ENCODE measurements at places on chromosomes 16 and 17.

DNA sequence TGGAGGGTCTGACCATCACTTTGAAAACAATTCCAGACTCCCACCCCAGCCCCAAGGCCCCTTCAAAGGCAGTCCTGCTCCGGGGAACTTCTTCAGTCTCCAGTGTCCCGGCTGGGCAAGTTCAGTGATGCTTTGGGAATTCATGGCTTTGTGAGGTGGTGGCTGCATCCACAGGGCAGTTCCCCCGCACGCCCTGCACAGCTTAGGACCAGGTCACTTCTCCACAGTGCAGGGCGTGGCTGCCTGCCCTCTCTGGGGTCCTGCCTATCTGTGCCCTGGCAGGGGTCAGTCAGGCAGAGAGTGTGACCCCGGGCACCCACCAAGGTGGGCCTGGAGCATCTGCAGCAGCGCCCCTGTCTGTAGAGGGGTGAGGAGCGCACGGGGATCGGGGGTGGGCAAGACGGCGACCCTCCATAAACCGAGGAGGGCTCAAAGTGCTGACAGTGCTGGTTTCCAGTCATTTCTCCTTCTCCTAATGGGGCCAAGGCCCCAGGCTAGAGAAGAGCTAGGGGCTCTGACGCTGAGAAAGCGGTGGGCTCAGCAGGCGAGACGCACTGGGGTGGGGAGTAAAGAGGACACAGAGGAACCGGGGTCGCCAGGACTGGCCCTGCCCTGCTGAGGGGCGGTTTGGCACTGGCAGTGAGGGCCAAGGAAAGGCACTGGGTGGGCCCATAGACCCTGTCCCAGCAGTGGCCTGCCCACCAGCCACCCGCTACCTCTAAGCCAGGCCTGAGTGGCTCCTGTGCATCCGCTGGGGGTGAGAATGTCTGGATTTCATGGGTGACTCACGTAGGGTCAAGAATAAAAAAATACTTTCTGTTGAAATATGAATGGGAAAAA lies 4.2 kb upstream of the ARHGAP27 start:
- no peak for DNase-seq

- DNase-seq = no peak
These were observed 8.5 kb downstream of the ELMO3 start for GRCh38 chr16:67207249-67208091.

- DNase-seq = no peak
These were observed 66.9 kb upstream of the SDK2 start for GRCh38 chr17:73711184-73711583.

GRCh38 chr16:67173808-67174705 lies 3.7 kb downstream of the NOL3 start:
- DNase-seq = peak; percentile 57

- DNase-seq = no peak
These were observed 176.8 kb upstream of the ASIC2 start for GRCh38 chr17:33469911-33470310.

GRCh38 chr17:66715076-66715675 lies 119.7 kb upstream of the CACNG5 start:
- no peak for DNase-seq

GRCh38 chr16:24668481-24669061 lies 60.9 kb upstream of the TNRC6A start:
- no peak for DNase-seq

GRCh38 chr17:21475571-21475970 lies 99.4 kb downstream of the KCNJ12 start:
- DNase-seq = no peak

DNA sequence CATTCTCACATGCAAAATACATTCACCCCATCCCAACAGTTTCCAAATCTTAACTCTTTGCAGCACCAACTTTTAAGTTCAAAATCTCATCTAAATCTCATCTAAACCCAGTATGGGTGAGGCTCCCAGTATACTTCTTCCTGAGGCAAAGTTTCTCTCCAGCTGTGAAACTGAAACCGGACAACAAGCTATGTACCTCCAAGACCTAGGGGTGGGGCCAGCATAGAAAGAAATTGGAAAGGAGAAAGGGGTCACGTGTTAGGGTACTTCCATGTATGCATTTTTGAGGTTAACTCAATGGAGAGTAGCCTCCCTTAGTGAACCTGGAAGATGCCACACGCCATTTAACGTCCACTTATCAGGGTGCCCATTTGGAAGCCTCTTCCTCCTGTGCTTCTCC lies 23.9 kb upstream of the LRRC75A start:
- no peak for DNase-seq

GRCh38 chr17:37283414-37283961 lies 92.3 kb upstream of the C17orf78 start:
- no peak for DNase-seq

- DNase-seq = no peak
These were observed 2.7 kb downstream of the PRSS53 start for GRCh38 chr16:31085873-31086628.

DNA sequence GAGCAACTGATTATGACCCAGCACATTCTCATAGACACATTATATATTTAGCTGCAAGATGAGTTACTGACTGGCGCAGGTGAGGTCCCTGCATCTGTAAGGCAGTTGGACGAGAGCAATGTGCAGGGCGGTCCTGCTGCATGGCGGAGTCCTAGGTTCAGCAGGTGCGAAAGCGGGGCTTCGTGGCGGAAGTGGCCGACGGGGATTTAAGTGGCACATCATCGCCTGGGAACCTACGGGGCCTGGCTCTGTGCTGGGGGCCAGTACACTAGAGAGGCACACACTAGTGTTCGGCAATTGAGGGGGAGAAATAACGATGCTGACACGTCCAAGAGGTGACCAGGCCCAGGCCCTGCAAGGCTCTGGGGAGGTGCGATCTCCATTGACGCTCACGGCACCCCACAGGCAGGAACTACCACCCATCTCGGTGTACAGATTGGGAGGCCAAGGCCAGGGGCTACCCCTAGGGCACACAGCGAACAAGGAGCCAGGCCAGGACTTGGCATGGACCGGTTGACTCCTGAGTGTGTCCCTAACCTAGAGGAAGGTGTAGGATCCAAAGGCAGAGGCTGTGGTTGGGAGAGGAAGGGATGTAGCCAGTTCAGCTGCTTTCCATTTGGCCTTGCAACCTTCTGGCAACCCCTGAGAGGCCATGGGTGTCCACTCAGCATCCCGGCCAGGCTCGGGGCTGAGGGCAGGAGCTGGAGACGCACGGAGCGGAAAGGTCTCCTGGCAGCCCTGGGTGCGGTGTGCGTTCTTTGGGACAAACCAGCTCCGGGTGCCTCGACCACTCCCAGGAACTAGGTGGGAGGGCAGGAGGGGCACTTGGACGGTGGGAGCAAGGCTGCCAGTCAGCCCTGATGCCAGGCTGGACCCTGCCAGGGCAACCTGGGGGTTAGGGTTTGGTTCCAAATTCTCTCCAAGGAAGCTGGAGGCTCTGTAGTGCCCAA lies 103.9 kb upstream of the CREBBP start:
- no peak for DNase-seq

DNA sequence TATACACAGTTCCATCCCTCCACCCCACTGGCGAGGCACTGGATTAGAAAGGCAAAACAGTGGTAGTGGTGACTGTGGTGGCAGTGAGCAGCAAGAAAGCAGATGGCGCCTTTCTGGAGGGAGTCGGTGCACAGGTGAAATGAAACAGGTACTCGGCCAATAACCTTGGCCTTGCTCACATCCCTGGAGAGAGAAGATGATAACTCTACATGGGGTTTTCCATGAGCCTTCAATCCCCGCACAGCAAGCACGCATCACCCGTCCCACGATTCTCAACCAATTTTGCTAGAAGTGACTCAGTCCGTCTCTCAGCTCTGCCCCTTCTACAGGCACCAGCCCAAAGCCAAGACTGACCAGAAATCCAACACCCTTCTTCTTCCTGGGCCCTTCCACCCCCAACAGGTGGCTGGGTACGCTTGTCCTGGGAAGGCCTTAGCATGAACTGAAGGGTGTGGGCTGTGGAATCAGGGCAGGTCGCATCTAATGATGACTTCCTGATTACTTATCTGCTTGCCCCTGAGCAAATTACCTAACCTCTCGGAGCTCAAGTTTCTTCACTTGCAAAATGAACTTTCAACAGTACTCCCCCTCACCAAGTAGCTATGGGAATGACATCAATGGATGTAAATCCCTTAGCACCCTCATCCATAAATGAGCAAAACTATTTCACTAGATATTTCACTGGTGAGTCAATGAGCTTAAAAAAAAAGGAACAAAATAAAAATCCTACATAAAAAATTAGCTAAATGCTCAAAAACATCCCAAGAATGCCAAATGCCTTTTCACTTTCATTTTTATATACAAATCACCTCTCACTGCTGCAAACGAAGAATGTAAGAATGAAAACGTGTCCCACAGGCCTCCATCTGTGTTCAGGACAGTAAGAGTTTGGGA lies 18.0 kb downstream of the XPO6 start:
- DNase-seq = no peak

- DNase-seq = no peak
These were observed 51.7 kb downstream of the GAN start for GRCh38 chr16:81366316-81366932.

GRCh38 chr16:49399594-49400364 lies 26.2 kb downstream of the C16orf78 start:
- DNase-seq = no peak

- DNase-seq = no peak
These were observed 24.3 kb upstream of the ZFPM1 start for GRCh38 chr16:88428616-88429386.

DNA sequence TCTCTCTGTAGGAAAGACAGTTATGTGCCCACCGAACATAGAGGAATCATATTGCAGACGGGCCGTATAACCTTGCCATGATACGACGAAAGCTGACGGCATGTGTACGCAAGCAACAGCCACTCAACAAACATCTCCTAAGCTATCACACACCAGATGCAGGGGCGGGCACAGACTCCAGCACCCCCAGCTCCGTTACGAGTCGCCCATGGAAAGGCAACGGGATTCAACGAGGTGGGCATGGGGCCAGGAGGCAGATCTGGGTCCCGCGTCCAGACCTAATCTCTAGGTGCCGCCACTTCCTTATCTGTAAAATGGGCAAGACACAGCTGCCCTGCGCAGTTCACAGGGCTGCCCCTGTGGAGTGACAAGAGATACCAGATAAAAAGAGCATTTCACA lies 35.6 kb downstream of the ABR start:
- no peak for DNase-seq

- no peak for DNase-seq
These were observed 4.1 kb downstream of the USH1G start for GRCh38 chr17:74918906-74919305.

- no peak for DNase-seq
These were observed 8.1 kb upstream of the NLRP1 start for GRCh38 chr17:5592382-5592781.

DNA sequence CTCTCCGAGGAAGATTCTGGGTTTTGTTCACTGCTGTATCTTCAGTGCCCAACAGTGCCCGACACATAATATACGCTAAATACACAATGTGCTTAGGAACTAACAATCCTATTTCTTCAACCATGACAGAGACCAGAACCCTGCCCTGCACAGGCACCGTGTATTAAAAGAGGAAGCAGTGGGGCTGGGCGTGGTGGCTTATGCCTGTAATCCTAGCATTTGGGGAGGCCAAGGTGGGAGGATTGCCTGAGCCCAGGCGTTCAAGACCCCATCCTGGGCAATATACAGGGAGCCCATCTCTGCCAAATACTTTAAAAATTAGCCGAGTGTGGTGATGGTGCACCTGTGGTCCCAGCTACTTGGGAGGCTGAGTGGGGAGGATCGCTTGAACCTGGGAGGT lies 19.3 kb downstream of the ARL2BP start:
- DNase-seq = no peak

GRCh38 chr16:83842756-83843507 lies 35.2 kb downstream of the HSBP1 start:
- DNase-seq = no peak

DNA sequence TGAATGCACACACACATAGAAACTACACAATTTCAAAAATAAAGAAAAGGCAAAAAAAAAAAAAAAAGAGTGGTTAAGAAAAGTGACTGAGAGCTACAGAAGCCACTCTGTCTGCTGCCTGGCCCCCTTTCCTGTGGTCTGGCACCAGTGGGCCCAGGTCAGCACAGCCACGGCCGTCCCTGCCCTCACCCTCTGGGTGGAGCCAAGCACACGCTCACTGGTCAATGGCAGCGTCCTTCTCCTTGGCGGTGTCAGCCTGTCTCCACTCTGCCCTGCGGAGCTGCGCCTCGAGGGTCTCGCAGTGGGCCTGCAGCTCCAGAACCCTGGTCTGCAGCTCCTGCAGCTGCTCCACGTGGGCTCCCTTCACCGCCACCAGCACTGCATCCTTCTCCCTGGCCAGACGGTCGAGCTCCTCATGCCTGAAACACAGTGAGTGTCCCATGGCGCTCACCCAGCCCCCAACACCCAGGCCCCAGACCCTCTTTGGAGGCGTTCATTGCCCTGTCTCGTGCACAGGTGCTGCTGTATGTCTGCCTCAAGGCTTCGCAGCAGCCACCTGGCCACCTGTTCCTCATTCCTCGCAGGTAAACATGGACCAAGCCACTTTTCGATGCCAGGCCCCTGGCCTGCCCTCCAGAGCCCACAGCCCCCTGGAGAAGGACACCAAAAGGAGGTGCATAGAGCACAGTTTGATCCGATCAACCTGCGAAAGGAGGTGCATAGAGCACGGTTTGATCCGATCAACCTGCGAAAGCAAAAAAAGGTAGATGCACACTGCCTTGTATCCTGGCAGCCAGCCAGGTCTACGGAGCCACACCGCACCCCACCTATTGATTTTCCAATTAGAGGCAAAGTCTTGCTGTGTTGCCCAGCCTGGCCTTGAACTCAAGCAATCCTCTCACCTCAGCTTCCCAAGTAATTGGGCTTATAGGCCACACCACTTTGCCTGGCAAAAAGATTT lies 24.4 kb downstream of the CCDC57 start:
- DNase-seq = no peak

- DNase-seq = no peak
These were observed 6.7 kb downstream of the PERCC1 start for GRCh38 chr16:1437606-1438005.

- no peak for DNase-seq
These were observed 487 bp downstream of the SRL start for GRCh38 chr16:4241258-4241927.

GRCh38 chr16:680967-681745 lies 946 bp downstream of the STUB1 start:
- DNase-seq = no peak

DNA sequence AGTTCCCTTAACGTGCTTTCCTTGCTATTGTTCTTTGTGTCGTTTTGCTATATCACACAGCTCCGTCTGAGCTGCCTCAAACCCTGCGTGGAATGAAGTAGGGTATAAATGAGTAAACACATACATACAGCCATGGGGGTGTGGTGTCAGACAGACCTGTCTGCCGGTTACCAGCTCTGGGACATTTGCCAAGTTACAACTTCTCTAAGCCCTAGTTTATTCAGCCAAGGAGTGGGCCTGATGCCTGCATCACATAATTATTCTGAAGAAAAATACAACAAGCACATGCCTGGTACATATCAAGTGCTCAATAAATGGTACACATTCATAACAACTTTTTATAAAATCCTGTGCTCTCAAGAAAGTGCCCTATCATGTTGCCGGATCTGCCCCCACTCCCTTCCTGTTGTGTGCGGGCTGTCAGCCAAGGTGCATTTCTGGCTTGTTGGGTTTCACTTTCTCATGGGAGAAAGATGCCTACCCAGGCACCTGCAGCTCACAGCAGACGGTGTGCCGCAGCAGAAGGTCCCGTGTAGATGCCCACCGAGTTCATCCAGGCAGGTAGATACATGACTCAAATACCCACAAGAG lies 30.5 kb downstream of the SMPD3 start:
- DNase-seq = peak; percentile 47

All from T-helper 2 cell (primary cell).